ENCODE measurements at places on chromosomes 6 and 20. TPM values are rescaled to one million over a fixed set of nuclear protein-coding genes. Genes with fewer than 3 reads are reported as not detected.

Gene CFAP206
- 0.53 TPM for total RNA-seq

Gene COL11A2
- 0.49 TPM for total RNA-seq

GRCh38 chr6:20463396-20463795, 61.7 kb downstream of the E2F3 start:
- H3K4me1 ChIP-seq = no peaks in the 10 kb centered on the region
- no peak for DNase-seq
- H3K4me3 ChIP-seq = no peak overlapping the region
- H3K36me3 ChIP-seq = no peaks in the 10 kb centered on the region
- no peak overlapping the region for H3K27ac ChIP-seq

Gene XKR7
- 0.07 TPM for total RNA-seq

DNA sequence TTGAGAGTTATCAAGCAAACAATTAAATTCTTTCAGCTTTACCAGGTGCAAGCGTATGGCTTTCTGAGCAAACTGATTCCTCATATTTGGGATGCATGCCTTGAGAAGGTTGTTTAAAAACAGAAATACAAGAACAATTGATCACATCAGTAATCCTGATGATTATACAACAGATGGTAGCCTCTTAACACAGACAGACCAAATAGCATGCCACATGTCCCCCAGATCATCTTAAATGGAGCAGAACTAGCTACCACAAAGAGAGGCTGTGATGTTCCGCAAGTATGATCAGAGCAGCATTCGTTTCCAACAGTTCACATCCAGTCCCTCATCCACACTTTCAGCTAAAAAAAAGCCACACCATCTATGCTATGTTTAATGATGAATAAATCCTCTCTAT, 246.2 kb upstream of the NRSN1 start:
- H3K36me3 ChIP-seq = no peaks in the 10 kb centered on the region
- no peaks in the 10 kb centered on the region for H3K27me3 ChIP-seq
- no peak overlapping the region for H3K27ac ChIP-seq

DNA sequence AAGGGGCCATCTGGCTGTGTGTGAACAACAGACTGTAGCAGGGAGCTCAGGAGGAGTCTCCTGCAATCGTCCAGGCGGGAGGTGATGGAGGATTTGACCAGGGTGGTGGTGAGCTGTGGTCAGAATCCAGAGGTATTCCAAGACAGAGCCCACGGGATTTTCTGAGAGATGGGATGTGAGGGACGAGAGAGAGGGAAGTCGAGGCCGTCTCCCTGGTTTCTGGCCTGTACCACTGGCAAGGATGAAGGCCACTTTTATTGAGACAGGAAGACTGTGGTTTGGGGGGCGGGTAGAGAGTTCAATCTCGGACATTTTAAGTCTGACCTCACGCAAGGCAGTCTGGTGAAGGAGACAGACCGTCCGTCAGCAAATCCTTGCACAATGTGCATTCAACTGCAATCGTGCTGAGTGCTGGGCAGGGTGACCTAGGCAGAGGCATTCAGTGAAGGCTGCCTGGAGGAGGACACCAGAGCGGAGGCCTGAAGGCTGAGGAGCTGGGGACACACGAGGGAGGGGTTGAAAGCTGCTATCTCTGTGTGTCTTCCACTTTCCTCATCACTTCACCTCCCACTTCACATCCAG, 53.9 kb downstream of the PREX1 start:
- peaks cover 1% of the 10 kb centered on the region for H3K4me1 ChIP-seq
- no peaks in the 10 kb centered on the region for H3K36me3 ChIP-seq
- H3K27me3 ChIP-seq = no peaks in the 10 kb centered on the region

Gene EYS
- total RNA-seq = 0.03 TPM

GRCh38 chr6:2575236-2575635, 175.5 kb downstream of the MYLK4 start:
- H3K36me3 ChIP-seq = peaks cover 8% of the 10 kb centered on the region
- no peak overlapping the region for H3K4me3 ChIP-seq
- no peaks in the 10 kb centered on the region for H3K27me3 ChIP-seq
- DNase-seq = no peak
- H3K4me1 ChIP-seq = no peaks in the 10 kb centered on the region

Gene PDSS2
- total RNA-seq = 11.6 TPM

Gene SLC2A10
- total RNA-seq = 9.2 TPM

- H3K36me3 ChIP-seq = no peaks in the 10 kb centered on the region
- peaks cover 26% of the 10 kb centered on the region for H3K4me1 ChIP-seq
- DNase-seq = peak; percentile 19
Observed at GRCh38 chr20:48679599-48679998, 148.2 kb downstream of the PREX1 start.

Gene ADA
- total RNA-seq = 52.5 TPM

GRCh38 chr6:30752157-30752927, 8.0 kb upstream of the IER3 start:
- H3K4me1 ChIP-seq = no peaks in the 10 kb centered on the region
- H3K4me3 ChIP-seq = no peak overlapping the region
- no peaks in the 10 kb centered on the region for H3K27me3 ChIP-seq
- no peak for DNase-seq

DNA sequence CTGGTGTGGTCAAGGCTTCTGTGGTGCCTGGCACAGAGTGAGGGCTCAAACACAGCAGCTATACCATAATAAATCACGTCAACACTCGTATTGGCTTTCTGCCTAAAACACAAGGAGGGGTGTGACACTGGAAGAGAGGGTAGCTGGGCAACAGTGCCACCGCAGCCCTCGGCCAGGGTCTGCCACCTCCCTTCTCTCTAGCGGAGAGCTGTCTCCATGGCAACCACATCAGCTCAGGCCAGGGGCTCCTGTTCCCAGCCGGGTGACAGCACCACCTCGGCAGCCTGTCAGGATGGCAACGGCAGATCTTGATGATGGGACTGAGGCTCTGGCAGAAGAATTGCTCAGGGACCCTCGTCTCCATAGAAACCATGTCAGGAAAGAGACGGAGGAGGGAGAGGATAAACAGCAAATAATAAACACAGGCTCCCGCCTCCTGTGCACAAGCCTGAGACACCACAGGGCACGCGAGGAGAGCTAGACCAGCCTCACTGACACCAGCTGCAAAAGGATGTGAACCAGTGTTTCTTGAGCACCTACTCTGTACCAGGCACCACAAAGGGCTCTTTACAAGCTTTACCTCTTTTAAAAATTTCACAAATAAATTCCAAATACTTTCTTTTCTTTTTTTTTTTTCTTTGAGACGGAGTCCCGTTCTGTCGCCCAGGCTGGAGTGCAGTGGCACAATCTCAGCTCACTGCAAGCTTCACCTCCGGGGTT, 50.4 kb upstream of the TLDC2 start:
- H3K4me1 ChIP-seq = peaks cover 9% of the 10 kb centered on the region
- DNase-seq = peak; percentile 34
- peaks cover 3% of the 10 kb centered on the region for H3K36me3 ChIP-seq
- no peak overlapping the region for H3K4me3 ChIP-seq

- no peak for DNase-seq
- no peaks in the 10 kb centered on the region for H3K36me3 ChIP-seq
- H3K4me1 ChIP-seq = peaks cover 6% of the 10 kb centered on the region
- no peak overlapping the region for H3K4me3 ChIP-seq
- no peak overlapping the region for H3K27ac ChIP-seq
- peaks cover 71% of the 10 kb centered on the region for H3K27me3 ChIP-seq
Observed at GRCh38 chr6:137045222-137045789, 541 bp upstream of the IL20RA start.

DNA sequence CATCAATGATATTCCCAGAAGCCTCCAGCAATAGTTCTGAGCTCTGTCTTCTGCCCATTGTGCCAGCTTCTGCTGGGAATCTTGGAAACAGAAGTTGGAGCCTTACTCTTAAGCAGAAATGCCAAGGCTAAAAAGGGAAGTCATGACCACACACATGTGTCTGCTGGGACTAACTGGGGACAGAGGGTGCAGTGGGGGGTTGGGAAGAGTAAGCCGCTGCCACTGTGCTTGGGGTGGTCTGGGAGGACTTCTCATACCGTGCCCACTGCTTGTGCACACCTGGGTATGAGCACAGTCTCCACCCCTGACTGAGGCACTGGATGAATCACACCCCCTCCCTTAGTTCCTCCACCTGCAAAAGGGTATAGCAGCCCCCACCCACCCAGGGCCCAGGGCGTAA, 90.7 kb downstream of the CDC5L start:
- no peak for DNase-seq
- no peak overlapping the region for H3K27ac ChIP-seq

GRCh38 chr6:142627474-142627873, 317.5 kb downstream of the HIVEP2 start:
- H3K36me3 ChIP-seq = no peaks in the 10 kb centered on the region
- H3K4me1 ChIP-seq = peaks cover 5% of the 10 kb centered on the region
- no peaks in the 10 kb centered on the region for H3K27me3 ChIP-seq
- no peak for DNase-seq
- H3K27ac ChIP-seq = no peak overlapping the region
- no peak overlapping the region for H3K4me3 ChIP-seq

DNA sequence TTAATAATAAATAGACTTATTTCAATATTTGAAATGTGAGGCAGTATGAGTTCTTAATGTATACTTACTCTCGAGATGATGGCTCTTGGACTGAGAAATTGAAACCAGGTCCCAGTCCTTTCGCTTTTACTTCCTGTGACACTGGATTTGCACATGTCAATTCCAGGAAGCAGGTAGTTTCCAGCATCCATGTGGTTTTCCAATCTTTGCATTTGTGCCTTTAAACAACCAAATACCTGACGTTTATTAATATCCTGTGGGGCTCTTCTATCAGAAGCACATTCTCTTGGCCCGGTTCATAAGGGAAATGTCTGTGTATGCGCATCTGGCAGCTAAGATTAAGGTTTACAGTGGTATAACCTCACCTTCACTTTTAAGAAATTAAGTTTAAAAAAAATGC, 13.1 kb downstream of the UTRN start:
- DNase-seq = no peak
- no peaks in the 10 kb centered on the region for H3K27me3 ChIP-seq
- peaks cover 6% of the 10 kb centered on the region for H3K4me1 ChIP-seq
- no peaks in the 10 kb centered on the region for H3K36me3 ChIP-seq
- H3K4me3 ChIP-seq = no peak overlapping the region

DNA sequence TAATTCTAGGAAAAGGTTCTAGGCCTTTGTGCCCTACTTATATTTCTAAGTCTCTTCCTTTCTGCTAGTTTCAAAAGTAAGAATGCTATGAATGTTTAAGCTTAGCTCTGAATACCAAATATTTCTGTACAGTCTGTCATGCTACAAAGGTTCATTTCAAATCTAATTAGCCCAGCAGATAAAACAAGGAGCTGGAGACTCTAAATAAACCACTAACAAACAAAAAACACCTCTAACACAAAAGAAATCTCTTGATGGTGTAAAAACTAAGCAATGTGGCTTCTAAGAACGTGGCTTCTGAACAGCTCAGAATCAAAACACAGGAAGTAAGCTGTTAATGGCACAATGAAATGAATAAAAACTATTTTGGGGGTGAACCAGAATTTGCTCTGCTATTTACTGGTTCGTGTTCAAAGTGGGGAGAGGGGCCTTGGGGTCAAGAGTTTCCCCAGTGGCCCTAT, 198.3 kb downstream of the BCAS1 start:
- H3K36me3 ChIP-seq = no peaks in the 10 kb centered on the region
- H3K27me3 ChIP-seq = no peaks in the 10 kb centered on the region
- H3K27ac ChIP-seq = peak overlapping the region; percentile 26
- H3K4me1 ChIP-seq = peaks cover 54% of the 10 kb centered on the region

Gene SASH1
- total RNA-seq = 11.8 TPM

GRCh38 chr6:153130515-153131036, 506 bp downstream of the RGS17 start:
- H3K27ac ChIP-seq = no peak overlapping the region
- peaks cover 41% of the 10 kb centered on the region for H3K27me3 ChIP-seq
- peaks cover 15% of the 10 kb centered on the region for H3K4me1 ChIP-seq
- DNase-seq = no peak
- H3K4me3 ChIP-seq = peak overlapping the region; percentile 86

DNA sequence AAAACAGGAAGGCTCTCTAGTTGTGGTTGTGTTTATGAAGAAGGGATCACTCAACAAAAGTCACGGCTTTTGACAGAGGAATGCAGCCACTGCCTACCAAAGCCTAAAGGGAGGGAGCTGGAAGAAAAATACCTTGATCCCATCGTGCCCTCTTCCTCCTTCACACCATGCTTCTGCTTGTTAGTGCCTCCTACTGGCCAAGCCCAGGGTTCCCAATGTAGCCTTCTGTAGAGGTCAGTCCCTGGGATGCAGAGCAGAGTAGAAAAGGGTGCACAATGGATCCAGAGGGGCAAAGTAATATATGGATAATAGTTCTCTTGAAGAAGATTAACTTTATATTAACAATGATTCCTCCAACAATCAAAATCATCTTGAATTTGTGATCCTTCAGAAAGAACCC, 293.5 kb upstream of the FERMT1 start:
- no peaks in the 10 kb centered on the region for H3K36me3 ChIP-seq
- H3K4me1 ChIP-seq = peaks cover 9% of the 10 kb centered on the region
- no peaks in the 10 kb centered on the region for H3K27me3 ChIP-seq
- no peak overlapping the region for H3K27ac ChIP-seq
- no peak for DNase-seq

Gene PXDC1
- total RNA-seq = 1.5 TPM

- H3K27ac ChIP-seq = no peak overlapping the region
- H3K36me3 ChIP-seq = peaks cover 3% of the 10 kb centered on the region
- H3K27me3 ChIP-seq = no peaks in the 10 kb centered on the region
- DNase-seq = no peak
Observed at GRCh38 chr20:8602389-8603116, 466.3 kb upstream of the PLCB4 start.

Gene SFT2D1
- total RNA-seq = 38.1 TPM

Gene NR2E1
- 0.25 TPM for total RNA-seq

Gene LHFPL5
- not detected for total RNA-seq

DNA sequence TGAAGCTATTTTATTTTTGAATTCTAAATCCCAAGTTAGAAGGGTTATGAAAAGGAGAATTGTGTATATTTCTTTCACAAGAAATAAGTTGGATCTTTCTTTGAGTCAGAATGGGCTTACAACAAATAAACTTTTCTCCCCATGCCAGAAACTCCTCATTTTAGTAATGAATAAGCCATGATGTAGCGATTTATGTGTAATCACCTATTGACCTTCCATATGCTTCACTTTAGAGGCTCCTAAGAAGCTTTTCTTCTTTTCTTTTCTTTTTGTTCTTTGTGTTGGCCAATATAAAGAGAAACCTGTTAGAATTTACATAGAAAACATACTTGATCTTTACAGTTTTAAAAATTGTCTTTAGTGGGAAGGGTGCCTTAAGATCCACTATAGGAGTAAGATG, 370.2 kb downstream of the UTRN start:
- H3K4me3 ChIP-seq = no peak overlapping the region
- H3K27me3 ChIP-seq = no peaks in the 10 kb centered on the region
- no peak overlapping the region for H3K27ac ChIP-seq
- H3K36me3 ChIP-seq = no peaks in the 10 kb centered on the region
- DNase-seq = no peak

Gene GLP1R
- total RNA-seq = 1.3 TPM

Gene NKAIN2
- total RNA-seq = 0.45 TPM

GRCh38 chr6:30100585-30101443, 12.1 kb downstream of the TRIM31 start:
- H3K27ac ChIP-seq = no peak overlapping the region
- H3K27me3 ChIP-seq = peaks cover 98% of the 10 kb centered on the region
- peak; percentile 54 for DNase-seq

GRCh38 chr6:136073216-136073615, 176.9 kb downstream of the MTFR2 start:
- H3K27me3 ChIP-seq = no peaks in the 10 kb centered on the region
- DNase-seq = no peak
- H3K4me1 ChIP-seq = no peaks in the 10 kb centered on the region
- no peak overlapping the region for H3K4me3 ChIP-seq
- no peak overlapping the region for H3K27ac ChIP-seq
- H3K36me3 ChIP-seq = no peaks in the 10 kb centered on the region

- H3K4me3 ChIP-seq = no peak overlapping the region
- H3K27me3 ChIP-seq = no peaks in the 10 kb centered on the region
- H3K27ac ChIP-seq = no peak overlapping the region
- no peaks in the 10 kb centered on the region for H3K4me1 ChIP-seq
Observed at GRCh38 chr6:10740061-10740460, 7.5 kb upstream of the TMEM14B start.

Measured in neural progenitor cell (in vitro differentiated cells).